ENCODE measurements at places on chromosomes 5 and 9.

- no peak for DNase-seq
These were observed 6.4 kb downstream of the ABLIM3 start for GRCh38 chr5:149147676-149148075.

DNA sequence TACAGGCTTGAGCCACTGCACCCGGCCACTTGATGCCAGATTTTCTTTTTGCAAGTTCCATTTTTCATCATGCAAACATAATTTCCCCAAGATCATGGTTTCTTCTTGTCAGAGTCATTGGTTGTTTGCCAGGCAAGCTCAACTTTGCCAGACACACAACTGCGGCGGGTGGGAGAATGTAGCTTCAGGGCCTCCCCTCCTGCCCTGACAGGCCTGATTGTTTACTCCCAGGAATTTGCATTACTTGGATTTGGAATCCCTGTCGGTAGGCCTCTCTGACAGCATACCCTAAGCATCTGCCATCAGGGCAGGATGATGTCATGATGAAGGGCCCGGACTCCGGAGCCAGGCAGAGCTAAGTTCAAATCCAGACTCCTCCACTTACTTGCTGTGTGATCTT is 15.1 kb downstream of the RPS14 start:
- DNase-seq = no peak

GRCh38 chr5:130529511-130530485 is 625.5 kb downstream of the CHSY3 start:
- DNase-seq = no peak

DNA sequence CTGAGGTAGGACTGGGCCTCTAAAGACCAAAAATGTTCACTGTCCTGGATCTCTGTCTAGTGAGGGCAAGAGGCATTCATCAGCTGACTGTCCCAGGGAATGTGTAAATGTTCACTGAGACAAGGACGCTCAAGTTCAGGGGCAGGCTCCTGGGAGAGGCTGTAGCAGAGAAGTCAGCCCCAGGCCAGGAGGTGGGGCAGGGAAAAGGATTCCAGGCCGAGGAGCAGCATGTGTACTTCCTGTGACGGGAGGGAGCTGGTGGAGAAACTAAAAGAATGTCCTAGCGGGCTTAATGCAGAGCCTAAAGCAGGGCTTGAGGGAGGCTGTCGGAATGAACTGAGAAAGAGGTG is 205.8 kb downstream of the GABBR2 start:
- DNase-seq = no peak

- no peak for DNase-seq
These were observed 59.8 kb downstream of the MRPS30 start for GRCh38 chr5:44868541-44868940.

- DNase-seq = peak; percentile 12
These were observed 36.0 kb downstream of the DOCK8 start for GRCh38 chr9:250625-251024.

DNA sequence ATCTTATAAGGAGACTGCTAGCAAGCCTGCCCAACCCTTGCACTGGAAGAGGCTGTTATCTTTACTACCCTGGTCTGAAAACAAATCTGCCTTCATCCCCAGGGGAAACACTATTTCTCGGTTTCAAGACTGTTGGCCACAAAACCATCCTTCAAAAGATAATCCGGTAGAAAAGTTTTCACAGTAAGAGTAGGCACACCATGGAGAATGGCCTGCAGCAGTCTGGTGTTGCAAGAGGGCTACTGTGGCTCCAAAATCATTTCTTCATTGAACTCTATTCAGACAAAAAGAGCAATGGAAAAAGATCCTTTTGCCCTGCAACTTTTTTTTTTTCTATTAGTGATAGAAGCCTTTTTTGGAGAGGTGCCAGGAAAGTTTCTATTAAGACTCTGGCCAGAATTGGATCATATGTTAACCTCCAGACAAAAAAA is 163.9 kb downstream of the ARHGEF28 start:
- no peak for DNase-seq

DNA sequence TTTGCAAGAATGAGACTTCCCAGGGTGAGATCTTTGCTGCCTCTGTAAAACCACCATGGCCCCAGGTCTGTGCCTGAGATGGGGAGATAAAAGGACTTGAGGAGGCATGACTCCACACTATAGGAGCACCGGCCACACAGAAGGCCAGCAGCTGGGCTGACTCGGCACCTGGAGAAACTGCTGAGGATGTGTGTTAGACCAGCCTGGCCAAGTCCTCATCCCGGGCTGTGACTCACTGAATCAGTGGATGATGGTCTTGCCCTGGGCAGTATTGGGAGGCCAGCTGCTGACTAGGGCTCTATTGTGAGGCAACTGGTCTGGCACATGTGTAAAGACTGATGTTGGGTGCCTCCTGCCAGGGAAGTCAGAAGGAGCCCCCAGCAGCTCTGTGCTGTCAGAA is 286.2 kb downstream of the ACTL7B start:
- DNase-seq = no peak

DNA sequence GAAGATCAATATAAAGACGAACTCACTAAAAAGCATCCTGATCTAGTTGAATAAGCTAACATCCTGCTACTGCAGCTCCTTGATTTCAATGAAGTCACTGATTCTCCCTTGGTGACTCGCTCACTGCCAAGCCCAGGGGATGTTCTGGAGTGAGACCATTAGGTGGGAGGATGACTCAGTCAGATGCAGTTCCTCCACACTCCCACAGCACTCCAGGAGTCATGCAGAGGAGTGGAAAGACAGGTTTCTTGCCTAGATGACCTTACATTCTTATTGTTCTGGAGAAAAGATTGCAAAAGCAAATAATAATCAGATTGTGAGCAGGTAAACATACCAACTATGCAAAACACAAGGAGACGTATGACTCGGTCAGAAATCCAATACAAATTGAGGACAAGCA is 15.3 kb downstream of the GCNT4 start:
- DNase-seq = no peak

- no peak for DNase-seq
These were observed 457.1 kb downstream of the DTWD2 start for GRCh38 chr5:118531276-118531675.

DNA sequence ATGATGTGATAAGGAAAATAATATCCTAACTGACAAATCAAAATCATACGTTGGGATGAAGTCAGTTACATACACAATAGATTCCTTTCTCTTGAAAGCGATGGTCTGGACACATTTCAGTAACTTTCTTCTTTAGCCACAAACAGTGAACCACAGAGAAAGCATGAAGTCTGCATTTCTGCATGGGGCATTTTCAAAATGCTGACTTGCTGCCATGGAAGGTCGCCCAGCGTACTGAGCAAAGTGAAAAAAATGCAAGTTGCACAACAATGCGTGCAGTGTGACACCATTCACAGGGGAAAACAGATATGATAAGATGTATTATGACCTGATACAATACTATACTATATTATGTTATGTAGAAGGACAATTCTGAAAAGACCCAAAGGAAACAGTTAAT is 146.3 kb downstream of the SNX18 start:
- no peak for DNase-seq

DNA sequence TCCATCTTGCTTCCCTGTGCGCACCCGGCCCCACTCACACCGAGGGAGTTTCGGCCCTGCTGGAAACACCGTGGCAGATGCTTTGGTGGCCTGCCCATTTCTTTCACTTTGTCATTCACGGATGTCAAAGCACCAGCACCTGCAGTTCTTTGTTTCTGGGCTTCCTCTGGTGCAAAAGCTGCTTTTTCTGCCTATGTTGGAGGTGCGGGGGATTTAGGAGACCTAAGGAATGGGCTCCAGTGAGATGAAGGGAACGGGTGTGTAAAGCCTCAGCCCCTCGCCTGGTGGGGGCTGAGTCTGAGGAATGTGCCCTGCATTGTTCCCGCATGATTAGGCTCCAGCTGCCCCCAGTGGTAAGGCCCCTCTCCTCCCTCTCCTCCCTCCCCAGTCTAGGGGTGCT is 62.3 kb downstream of the THBS4 start:
- DNase-seq = no peak

- peak; percentile 71 for DNase-seq
These were observed 31.8 kb upstream of the ORM1 start for GRCh38 chr9:114291064-114291474.

Measured in OCI-M1 (cell line).